Activated CD4-positive, alpha-beta T cell treated with anti-CD3 and anti-CD28 coated beads, Interleukin-2, amount 50 U/mL, for 4 hours (primary cell): ENCODE measurements at places on chromosomes 12 and 14.

- DNase-seq: no peak
Measured at GRCh38 chr12:49022558-49023178, 4.1 kb upstream of the PRKAG1 start.

DNA sequence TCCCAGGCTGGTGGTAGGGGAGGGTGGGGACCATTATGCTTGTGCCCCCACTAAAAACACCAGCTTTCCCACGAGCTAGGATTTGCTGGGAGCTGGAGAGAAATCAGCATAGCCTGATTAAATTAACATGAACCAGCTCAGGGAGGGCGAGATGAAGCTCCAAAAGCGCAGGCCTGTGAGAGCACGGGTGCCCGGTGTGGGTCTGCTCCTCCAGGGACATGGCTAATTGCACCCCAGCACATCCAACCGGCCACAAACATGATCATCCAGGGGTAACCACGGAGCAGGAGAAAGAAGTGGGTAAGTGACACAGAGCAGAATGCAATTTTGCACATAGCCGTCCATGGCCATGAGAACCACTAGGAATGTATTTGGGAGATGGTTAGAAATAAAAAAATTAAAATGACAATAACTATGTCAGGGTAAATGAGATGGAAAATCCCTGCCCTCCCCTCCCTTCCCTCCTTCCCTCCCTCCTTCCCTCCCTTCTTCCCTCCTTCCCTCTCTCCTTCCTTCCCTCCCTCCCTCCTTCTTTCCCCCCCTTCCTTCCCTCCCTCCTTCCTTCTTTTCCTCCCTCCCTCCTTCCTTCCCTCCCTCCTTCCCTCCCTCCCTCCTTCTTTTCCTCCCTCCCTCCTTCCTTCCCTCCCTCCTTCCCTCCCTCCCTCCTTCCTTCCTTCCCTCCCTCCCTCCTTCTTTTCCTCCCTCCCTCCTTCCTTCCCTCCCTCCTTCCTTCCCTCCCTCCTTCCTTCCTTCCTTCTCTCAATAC lies 26.9 kb downstream of the CLMN start:
- no peak for DNase-seq

- no peak for DNase-seq
Measured at GRCh38 chr12:26406391-26406790, 211.0 kb downstream of the SSPN start.

DNA sequence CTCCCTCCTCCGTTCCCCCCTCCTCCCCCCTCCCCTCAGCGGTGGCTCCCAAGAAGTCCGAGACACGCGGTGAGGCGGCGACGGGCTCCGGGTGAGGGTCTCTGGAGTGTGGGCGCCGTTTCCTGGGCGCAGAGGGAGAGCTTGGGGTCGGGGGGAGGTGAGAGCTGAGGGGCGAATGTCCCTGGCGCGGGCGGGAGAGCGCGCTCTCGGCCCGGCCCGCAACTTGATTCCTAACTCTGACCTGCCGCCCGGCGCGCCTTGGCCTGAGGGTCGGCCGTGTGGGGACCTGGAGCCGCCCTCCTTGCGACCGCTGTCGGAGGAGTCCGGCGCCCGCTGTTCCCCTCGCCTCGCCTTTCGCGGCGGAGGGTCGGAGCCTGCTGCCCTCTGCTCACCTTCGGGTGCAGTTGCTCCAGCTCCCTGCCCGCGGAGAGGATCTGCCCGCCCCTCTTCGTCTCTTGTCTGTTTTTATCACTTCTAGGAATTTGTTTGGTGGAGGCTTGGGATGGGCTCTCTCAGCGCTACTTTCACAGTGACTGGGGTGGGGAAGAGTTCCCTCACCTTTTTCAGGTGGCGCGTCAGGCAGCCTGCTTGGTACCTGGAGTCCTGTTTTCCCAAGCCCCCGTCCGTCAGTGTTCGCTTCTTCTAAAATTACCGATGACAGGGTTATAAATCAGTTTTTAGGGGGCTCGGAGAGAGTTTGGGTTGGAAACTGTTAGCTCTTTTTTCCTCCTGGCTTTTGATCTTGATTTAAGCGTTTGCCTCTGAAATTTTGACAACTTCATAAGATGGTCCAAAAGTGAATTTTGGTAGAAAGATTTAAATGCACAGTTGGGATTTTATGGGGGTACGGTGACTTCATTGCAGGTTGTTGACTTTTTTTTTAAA lies 495 bp downstream of the ADIPOR2 start:
- peak; percentile 8 for DNase-seq

DNA sequence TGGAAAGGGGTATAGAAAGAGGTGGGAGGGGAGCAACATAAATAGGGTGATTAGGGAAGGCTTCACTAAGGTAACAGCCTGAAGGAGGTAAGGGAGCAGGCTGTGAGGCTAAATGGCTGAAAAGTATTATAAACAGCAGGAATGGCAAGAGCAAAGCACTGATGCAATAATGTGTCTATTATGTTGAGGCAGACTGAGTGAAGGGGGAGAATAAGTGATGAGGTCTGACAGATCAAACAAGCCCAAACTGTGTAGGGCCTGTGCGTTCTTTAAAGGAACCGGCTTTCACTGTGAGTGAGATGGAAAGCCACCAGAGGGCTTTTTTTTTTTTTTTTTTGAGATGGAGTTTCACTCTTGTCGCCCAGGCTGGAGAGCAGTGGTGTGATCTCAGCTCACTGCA lies 6.7 kb upstream of the VCPKMT start:
- no peak for DNase-seq

GRCh38 chr12:30687265-30687986 lies 8.2 kb downstream of the IPO8 start:
- no peak for DNase-seq

DNA sequence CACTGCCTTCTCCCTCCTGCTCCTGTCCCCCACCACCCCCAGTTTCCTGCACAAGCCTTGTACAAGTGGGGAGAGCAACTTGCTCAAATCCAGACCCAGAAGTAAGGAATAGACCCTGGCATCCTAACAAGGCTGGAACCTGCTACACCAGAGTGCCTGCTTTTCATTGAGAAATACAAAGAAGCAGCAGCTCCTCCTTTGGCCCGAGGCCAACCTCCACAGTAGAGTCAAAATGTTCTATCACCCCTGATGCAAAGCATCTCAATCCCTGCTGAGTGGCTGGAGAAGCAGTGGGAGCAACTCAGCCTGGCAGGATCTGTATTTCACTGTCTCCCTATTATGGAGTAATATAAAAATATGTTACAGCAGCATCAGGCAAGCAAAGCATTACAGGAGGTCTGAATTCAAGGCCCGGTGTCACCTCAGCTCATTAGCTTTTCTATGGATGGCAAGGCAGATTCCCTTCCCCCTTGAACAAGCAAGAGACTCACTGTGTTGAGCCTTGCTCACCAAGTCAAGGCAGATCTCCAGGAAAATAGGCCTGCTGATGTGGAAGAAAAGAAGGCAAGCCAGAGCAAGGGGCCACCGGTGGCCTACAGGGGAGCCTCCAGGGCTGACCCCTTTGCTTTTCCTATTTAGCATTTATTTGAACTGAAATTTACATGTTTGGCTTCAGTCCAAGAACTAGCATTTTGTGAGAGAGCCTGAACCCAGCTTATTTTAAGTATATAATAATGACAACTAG lies 186.3 kb upstream of the EGLN3 start:
- no peak for DNase-seq

DNA sequence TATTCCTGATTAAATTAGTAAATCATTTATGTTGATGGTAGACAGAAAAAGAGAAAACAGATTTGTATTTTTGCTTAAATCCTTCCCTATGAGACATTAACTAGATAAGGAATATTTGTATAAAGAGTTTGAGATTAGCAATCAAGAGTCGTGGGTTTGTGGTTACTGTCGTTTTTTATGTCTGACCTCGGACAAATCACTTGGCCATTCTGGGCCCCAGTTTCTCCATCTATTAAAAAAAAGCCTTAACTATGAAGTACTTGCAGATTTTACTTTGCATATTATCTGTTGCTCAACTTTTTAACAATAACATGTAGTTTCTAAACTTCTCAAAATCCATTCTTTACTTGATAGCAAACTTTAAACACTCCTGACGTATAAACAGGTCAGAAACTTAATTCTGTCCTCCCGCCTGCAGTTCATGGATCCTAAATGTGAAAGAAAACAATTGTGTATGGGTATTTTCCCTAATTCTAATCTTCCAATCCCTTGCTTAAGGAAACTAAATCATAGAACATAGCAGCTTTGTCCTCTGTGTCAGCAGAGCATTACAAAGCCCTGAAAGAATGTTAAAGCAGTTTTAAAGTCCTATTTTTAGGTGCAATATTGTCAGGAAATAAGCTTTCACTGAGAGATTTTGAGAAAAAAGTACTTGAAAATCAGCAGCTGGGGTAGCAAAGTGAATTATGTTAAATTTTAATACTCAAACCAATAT lies 118.2 kb downstream of the GPR135 start:
- no peak for DNase-seq

DNA sequence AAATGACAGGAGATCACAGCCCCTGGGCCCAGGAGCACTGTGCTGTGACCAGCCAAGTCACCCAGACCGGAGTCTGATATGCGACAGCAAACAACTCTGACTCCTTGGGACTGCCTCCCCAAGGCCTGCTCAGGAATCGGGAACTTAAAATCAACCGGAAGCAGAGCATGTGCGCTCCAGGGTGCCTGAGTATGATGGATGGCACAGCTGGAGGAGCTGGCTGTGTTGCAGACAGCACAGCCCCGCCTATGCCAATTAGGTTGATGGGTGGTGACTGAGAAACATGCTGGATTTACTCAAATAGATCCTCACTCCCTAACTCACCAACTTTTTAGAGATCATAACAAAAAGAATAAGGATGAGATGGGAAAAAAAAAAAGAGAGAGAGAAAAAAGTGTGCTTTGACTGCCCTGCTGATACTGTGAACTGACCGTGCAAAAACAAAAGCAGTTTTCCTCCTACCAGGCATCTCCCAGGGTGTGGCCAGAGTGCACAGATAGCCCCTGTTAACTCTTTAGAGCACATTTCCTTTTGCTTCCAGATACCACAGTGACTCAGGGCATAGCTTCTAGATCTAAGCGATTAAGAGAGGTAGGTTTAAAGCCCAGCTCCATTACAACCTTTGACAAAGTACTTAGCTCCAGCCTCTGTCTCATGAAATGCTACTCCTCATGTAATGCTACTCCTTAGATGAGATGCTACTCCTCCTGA lies 27.4 kb upstream of the STON2 start:
- DNase-seq: no peak

DNA sequence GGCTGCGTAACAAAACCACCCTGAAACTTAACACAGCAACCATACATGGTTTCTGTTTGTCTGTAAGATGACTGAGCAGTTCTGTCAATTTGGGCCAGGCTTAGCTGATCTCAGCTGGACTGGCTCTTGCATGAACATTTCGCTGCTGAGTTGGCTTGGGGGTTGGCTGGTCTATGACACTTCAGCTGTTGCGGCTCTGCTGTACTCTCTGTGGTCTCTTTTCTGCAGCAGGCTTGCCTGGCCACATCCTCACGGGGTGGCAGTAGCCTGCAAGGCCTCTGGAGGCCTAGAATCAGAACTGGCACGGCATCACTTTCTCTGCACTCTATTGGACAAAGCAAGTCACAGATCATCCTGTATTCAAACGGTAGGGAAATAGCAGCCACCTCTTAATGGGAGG lies 216.2 kb downstream of the BCL11B start:
- no peak for DNase-seq

- DNase-seq: no peak
Measured at GRCh38 chr12:88015825-88016224, 13.4 kb downstream of the C12orf50 start.

- DNase-seq: no peak
Measured at GRCh38 chr12:27924350-27925135, 48.0 kb downstream of the PTHLH start.

DNA sequence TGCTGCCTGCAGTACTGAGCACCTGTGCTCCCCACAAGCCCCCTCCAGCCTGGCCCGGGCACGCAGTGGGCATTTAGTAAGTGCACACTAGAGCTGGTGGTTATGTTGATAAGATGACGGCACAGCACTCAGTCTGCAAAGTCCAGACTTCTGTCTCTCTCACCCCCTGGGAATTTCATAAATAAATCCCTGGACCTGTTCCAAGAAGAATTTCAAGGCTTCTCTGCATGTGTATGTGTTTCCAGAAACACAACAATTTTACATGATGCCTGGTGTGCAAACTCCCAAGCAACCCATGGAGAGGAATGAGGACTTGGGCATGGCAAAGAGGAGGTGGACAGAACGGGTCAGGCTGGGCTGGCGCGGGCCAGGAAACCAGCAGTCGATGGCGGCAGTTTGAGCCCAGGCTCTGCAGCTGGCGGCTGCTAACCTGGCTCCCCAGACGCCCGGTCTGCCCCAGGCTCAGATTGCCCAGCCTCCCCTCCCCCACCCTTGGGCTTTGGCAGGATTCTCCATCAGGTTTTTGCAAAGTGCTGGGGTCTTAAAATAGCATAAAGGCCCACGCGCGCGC lies 10.4 kb upstream of the ACVR1B start:
- no peak for DNase-seq

GRCh38 chr14:36675581-36675980 lies 13.9 kb downstream of the PAX9 start:
- no peak for DNase-seq

- no peak for DNase-seq
Measured at GRCh38 chr12:106049105-106049504, 89.6 kb downstream of the NUAK1 start.

GRCh38 chr12:96495841-96496545 lies 6.6 kb downstream of the CFAP54 start:
- no peak for DNase-seq

DNA sequence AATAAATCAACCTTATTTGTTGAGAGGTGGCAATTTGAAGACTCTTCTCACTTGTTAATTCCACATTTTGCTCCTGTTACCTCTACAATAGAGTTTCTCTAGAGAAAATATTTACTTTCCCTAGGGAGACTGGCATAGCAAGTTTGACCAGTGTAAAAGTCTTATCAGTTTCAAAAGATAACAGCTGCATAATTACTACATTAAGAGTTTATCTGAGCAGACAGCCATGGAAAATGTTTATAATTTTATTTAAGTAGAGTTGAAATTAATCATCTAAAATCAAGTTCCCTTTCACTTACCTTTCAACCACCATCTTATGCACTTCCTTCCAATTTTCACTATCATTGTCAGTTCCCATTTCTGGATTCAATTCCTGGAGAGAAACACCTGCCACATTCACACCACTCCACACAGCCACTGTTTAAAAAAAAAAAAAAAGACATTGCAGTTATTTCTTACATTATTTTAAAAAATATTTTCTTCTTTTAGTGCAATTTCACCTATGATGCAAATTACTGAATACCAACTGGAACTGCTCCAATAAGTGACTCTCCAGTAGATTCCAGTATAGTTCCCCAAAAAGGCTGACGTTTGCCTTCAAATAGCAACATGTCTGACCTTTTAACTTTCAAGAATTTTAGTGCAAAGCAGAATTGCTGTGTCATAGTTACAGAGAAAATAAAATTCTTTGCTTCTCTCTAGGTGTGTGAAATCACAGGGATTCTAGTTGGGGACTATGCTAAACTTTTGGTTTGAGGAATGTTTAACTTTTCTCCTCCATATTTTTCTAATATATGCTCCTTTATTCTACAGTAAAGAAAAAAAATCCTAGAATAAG lies 19.4 kb downstream of the LDHB start:
- DNase-seq: no peak

GRCh38 chr14:95260537-95261361 lies 59.0 kb downstream of the CLMN start:
- DNase-seq: no peak

- peak; percentile 57 for DNase-seq
Measured at GRCh38 chr14:51869411-51870100, 9.1 kb downstream of the GNG2 start.
